ENCODE measurements at places on chromosomes 1 and 21.

- no peak for DNase-seq
Observed at GRCh38 chr1:204990059-204990664, 52.9 kb upstream of the CNTN2 start.

- no peak for DNase-seq
Observed at GRCh38 chr1:98330224-98330623, 331.3 kb upstream of the SNX7 start.

- DNase-seq, result no peak
Observed at GRCh38 chr1:184889902-184890301, 84.4 kb downstream of the NIBAN1 start.

- DNase-seq, result no peak
Observed at GRCh38 chr1:145956781-145957442, 905 bp downstream of the LIX1L start.

GRCh38 chr1:236159704-236160539, 17.6 kb downstream of the GPR137B start:
- no peak for DNase-seq

GRCh38 chr1:29639741-29640427, 403.6 kb downstream of the PTPRU start:
- no peak for DNase-seq

- DNase-seq, result peak; percentile 34
Observed at GRCh38 chr21:43322805-43323204, 104.1 kb downstream of the SIK1 start.

DNA sequence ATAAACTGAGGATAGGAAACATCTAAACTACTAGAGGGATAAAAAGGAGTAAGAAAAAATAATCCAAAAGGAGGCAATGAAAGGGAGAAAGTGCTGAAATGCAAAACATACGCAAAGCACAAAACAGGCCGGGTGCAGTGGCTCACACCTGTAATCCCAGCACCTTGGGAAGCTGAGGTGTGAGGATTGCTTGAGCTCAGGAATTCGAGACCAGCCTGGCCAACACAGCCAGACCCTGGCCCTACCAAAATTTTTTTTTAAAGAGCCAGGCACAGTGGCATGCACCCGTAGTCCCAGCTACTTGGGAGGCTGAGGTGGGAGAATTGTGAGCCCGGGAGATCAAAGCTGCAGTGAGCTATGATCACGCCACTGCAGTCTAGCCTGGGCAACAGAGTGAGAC, 10.5 kb downstream of the SPOCD1 start:
- no peak for DNase-seq
